ENCODE measurements at places on chromosomes 6 and 20. TPM values are rescaled to one million over a fixed set of nuclear protein-coding genes. Genes with fewer than 3 reads are reported as not detected.

Gene SLC22A23
- 0.56 TPM for total RNA-seq

Gene PPIL6
- total RNA-seq: 0.18 TPM

Gene OPRM1
- total RNA-seq: not detected

Gene CST5
- total RNA-seq: not detected

Gene ARHGAP40
- total RNA-seq: not detected

Gene GABRR1
- not detected for total RNA-seq

Gene CDH4
- total RNA-seq: 1.6 TPM

Gene ADRM1
- 96.9 TPM for total RNA-seq

Gene CLVS2
- not detected for total RNA-seq

Gene PDE7B
- 12.4 TPM for total RNA-seq

Gene NOX3
- not detected for total RNA-seq

Gene CLDN20
- total RNA-seq: not detected

Gene ADGB
- total RNA-seq: not detected

Gene SLC17A2
- not detected for total RNA-seq

Gene APOM
- 1.4 TPM for total RNA-seq

Gene SEMG1
- not detected for total RNA-seq

Data from IMR-90 (cell line).